Activated T-helper 2 cell treated with anti-CD3 and anti-CD28 coated beads, Interferon-gamma antibody, Interleukin-2, Interleukin-4, amounts not matched to agents 10 μg/mL and 5 μg/mL and 100 μg/mL, durations not matched to agents 14 hours and 24 hours and 36 hours (primary cell): ENCODE measurements at places on chromosomes 12 and 14.

- no peak overlapping the region for H3K4me3 ChIP-seq
- H3K27me3 ChIP-seq = no peaks in the 10 kb centered on the region
- no peak for DNase-seq
- H3K27ac ChIP-seq = no peak overlapping the region
- no peaks in the 10 kb centered on the region for H3K36me3 ChIP-seq
Measured at GRCh38 chr12:68007466-68007865, 18.2 kb downstream of the IFNG-AS1 start.

- no peak overlapping the region for H3K27ac ChIP-seq
- no peak for DNase-seq
- H3K36me3 ChIP-seq = no peaks in the 10 kb centered on the region
- H3K4me1 ChIP-seq = no peaks in the 10 kb centered on the region
Measured at GRCh38 chr12:8449355-8449859, 6.4 kb upstream of the CLEC6A start.

GRCh38 chr12:79128956-79129355 lies 264.4 kb downstream of the SYT1 start:
- H3K4me3 ChIP-seq = no peak overlapping the region
- DNase-seq = no peak
- H3K4me1 ChIP-seq = peaks cover 6% of the 10 kb centered on the region
- no peaks in the 10 kb centered on the region for H3K36me3 ChIP-seq

DNA sequence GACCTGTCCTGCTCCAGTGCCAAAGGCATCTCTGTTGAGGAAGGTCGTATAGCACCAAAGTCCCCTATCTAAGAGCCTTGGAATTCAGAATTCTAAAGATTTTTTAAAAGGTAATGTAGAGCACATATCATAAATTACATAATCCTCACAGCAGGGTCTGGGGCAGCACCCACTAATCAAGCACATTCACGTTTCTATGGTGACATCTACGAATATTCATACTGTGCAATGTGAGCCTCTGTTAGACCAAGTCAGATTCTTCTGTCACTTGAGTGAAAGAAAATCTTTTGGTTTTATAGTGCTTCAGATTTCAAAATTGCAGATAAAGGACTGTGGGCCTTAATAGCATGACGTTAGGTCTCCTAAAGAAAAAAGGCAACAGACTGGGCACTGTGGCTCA lies 13.1 kb upstream of the TMEM229B start:
- H3K27ac ChIP-seq = no peak overlapping the region
- peaks cover 1% of the 10 kb centered on the region for H3K4me1 ChIP-seq
- H3K27me3 ChIP-seq = peaks cover 28% of the 10 kb centered on the region
- DNase-seq = no peak
- no peaks in the 10 kb centered on the region for H3K36me3 ChIP-seq
- H3K4me3 ChIP-seq = no peak overlapping the region

GRCh38 chr12:124174451-124175348 lies 120.2 kb upstream of the RFLNA start:
- H3K4me1 ChIP-seq = no peaks in the 10 kb centered on the region
- no peaks in the 10 kb centered on the region for H3K36me3 ChIP-seq
- no peak for DNase-seq
- H3K27ac ChIP-seq = no peak overlapping the region
- peaks cover 3% of the 10 kb centered on the region for H3K27me3 ChIP-seq

GRCh38 chr12:108611884-108612415 lies 14.1 kb upstream of the TMEM119 start:
- peaks cover 18% of the 10 kb centered on the region for H3K4me1 ChIP-seq
- H3K36me3 ChIP-seq = peaks cover 20% of the 10 kb centered on the region
- H3K27me3 ChIP-seq = peaks cover 10% of the 10 kb centered on the region
- H3K27ac ChIP-seq = no peak overlapping the region
- peak; percentile 28 for DNase-seq

DNA sequence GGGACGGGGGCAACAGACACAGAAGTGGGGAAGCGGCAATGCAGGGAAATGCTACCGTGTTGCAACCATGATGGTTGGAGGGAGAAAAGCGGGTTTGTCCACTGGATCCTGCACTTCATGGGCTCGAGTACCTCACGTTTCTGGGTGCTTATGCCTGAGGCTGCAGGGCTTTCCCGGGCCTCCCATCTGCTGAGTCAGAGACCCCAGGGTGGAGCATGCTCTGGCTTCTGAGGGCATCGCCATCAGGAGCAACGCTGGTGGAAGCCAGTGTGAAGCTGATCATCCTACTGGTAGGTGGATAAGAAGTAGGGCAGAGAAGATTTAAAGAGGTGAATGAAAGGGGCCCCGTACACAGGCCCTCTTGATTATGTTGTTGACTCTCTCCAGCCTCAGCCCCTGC lies 5.0 kb upstream of the ADGRD1 start:
- no peak overlapping the region for H3K27ac ChIP-seq
- H3K36me3 ChIP-seq = no peaks in the 10 kb centered on the region
- no peak overlapping the region for H3K4me3 ChIP-seq
- H3K4me1 ChIP-seq = no peaks in the 10 kb centered on the region
- H3K27me3 ChIP-seq = peaks cover 22% of the 10 kb centered on the region

- H3K36me3 ChIP-seq = no peaks in the 10 kb centered on the region
- H3K27ac ChIP-seq = no peak overlapping the region
- H3K4me3 ChIP-seq = no peak overlapping the region
- DNase-seq = no peak
- H3K27me3 ChIP-seq = peaks cover 42% of the 10 kb centered on the region
Measured at GRCh38 chr12:46933947-46934346, 108.2 kb upstream of the SLC38A4 start.

GRCh38 chr14:103084021-103084919 lies at the start of gene LBHD2:
TSS of gene LBHD2 (plus strand) at chr14:103084210. CDS start at chr14:103086013, 1,803 bp downstream.
- no peaks in the 10 kb centered on the region for H3K4me1 ChIP-seq
- H3K4me3 ChIP-seq = no peak within 1 kb of the TSS
- peaks cover 5% of the 10 kb centered on the region for H3K27me3 ChIP-seq
- DNase-seq = no peak
- H3K27ac ChIP-seq = no peak within 1 kb of the TSS
- H3K36me3 ChIP-seq = no peaks in the 10 kb centered on the region

DNA sequence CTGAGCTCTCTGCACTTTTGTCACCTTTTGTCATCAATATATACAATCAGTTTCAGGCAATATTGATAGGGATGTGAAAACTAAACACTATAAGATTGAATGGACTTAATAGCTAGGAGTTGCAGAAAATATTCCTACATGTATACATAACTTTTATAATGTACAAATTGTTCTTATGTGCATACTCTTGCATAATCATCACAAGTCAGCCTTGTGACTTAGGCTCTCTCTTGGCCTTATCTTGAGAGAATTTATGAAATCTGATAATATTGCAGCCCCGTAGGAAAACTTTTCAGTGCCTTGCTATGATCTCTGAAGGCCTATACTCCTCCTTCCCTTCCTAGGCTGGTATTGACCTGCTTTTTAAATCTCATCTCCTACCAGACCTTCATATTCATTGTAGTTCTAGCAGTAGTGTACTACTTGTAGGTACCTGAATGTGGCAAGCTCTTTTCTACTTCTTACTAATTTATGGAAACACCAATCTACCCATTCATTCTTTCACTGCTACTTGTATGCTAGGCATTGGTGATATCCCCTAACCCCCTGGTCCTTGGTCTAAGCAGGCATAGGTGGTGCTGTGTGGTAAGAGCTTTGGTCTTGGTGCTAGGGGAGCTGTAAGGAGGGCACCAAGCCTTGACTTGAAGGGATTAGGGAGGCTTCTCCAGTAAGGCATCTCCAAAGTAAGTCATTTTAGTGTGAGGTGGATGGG lies 100.0 kb downstream of the PRKCH start:
- no peak overlapping the region for H3K4me3 ChIP-seq
- H3K27me3 ChIP-seq = no peaks in the 10 kb centered on the region
- no peak for DNase-seq
- peak overlapping the region; percentile 15 for H3K27ac ChIP-seq

- no peak overlapping the region for H3K27ac ChIP-seq
- H3K36me3 ChIP-seq = peaks cover 19% of the 10 kb centered on the region
- no peak for DNase-seq
- H3K4me1 ChIP-seq = peaks cover 9% of the 10 kb centered on the region
- no peaks in the 10 kb centered on the region for H3K27me3 ChIP-seq
Measured at GRCh38 chr12:106855221-106855758, 80.8 kb downstream of the RIC8B start.

DNA sequence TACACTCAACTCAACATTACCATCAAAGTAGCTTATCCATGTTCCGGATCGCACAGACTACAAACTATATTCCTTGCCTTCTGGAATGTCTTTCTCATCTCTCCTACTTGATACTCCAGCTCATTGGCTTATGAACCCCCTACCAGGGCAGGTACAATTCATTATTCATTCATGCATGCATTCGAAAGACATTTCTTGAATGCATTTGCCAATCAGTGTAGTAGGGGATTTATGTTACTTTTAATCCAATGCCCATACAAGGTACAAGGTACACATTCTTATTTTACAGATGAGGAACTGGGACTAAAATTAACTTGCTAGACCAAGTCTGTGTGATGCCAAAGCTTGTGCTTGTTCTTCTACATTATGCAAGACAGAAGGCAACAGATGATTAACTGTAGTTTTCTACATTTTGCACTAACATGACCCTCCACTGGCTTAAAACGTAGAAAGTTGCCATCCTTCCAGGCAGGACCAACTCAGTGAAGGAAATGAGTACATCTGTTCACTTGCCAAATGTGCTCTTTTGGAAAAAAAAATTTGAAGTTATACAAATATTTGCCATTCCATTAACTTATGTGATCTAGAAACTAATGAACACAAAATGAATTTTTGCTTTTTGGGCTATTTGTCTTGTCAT lies 53.8 kb upstream of the KCNJ8 start:
- no peaks in the 10 kb centered on the region for H3K27me3 ChIP-seq
- no peak for DNase-seq
- no peaks in the 10 kb centered on the region for H3K4me1 ChIP-seq
- H3K4me3 ChIP-seq = no peak overlapping the region

GRCh38 chr12:63440048-63440447 lies 228.2 kb downstream of the DPY19L2 start:
- H3K4me1 ChIP-seq = no peaks in the 10 kb centered on the region
- DNase-seq = no peak
- no peak overlapping the region for H3K4me3 ChIP-seq

GRCh38 chr14:75399843-75400775 lies 27.7 kb upstream of the JDP2 start:
- H3K36me3 ChIP-seq = no peaks in the 10 kb centered on the region
- no peak overlapping the region for H3K4me3 ChIP-seq
- no peak overlapping the region for H3K27ac ChIP-seq
- no peak for DNase-seq
- peaks cover 9% of the 10 kb centered on the region for H3K4me1 ChIP-seq
- peaks cover 19% of the 10 kb centered on the region for H3K27me3 ChIP-seq

DNA sequence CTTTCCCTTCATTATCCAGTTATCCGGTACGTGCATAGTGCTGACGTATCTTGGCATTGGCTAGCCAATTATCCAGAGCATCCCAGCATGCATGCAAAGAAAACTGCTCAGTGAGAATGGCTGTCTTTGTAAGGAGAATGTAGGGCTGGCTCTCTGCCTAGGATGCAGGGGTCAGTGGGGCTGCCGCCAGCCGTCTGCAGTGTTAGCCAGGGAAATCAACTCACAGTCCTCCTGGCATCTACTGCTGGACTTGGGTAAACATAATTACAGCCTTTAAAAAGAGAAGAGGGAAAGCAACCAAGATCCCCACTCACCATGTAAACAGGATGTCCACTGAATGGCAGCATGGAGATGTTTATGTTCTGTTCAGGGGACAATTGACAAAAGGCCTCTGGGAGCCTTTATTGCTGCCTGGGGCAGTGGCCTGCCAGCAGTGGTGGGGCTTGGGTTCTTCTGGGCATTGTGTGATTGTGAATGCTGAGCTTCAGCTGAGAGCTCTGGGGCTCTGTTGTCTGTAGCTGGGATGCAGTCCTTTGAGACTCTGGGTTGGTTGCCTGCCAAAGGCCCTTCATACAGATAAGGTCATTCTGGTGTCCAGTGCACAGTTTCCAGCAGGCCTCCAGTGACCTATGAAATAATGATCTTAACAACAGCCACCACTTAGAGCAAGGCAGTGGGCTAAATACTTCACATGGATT lies 121.8 kb downstream of the TBC1D30 start:
- no peaks in the 10 kb centered on the region for H3K4me1 ChIP-seq
- no peaks in the 10 kb centered on the region for H3K36me3 ChIP-seq
- H3K4me3 ChIP-seq = no peak overlapping the region
- peaks cover 7% of the 10 kb centered on the region for H3K27me3 ChIP-seq
